Glutamatergic neuron (in vitro differentiated cells): ENCODE measurements at places on chromosomes 1 and 21.

DNA sequence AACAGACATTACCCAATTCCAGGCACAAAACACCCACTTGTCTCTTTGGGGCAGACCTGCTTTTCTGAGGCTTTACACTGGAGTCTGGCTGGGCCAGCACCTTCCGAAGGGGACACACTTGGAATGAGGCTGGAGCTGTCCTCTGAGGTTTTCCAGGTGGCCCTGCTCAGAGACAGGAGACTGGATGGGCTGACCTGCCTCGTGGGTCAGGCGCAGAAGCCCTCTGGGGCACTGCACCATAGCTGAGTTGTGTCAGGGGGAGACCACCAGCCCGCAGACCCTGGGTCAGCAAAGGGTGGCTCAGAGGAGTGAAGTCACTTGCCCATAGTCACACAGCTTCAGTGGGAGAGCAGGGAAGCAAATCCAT is 1.8 kb downstream of the SH2D5 start:
- DNase-seq: no peak

DNA sequence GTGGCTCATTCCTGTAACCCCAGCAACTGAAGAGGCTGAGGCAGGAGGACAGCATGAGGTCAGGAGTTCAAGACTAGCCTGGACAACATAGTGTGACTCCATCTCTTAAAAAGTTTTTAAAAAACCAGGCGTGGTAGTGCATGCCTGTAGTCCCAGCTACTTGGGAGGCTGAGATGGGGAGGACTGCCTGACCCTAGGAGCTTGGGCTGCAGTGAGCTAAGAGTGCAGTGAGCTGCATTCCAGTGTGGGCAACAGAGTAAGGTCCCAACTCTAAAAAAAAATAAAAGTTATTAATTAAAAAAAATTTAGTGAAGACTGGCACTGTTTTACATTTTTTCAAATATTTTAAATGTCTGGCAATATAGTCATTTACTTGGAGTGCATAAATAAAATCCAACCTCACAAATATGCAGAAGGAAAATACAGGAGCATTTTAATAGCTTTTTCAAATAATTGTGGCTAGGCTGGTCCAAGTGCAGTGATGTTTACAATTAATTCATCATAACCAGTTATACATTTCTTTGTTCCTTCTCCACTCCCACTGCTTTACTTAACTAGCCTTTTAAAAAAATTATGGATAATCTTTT is 10.8 kb downstream of the ZBTB8OS start:
- DNase-seq: no peak

GRCh38 chr1:89820422-89821321 is at the start of gene LRRC8D:
LRRC8D (plus strand) TSS chr1:89821032; CDS start chr1:89933069, 112,037 bp downstream.
- peak; percentile 91 for DNase-seq

DNA sequence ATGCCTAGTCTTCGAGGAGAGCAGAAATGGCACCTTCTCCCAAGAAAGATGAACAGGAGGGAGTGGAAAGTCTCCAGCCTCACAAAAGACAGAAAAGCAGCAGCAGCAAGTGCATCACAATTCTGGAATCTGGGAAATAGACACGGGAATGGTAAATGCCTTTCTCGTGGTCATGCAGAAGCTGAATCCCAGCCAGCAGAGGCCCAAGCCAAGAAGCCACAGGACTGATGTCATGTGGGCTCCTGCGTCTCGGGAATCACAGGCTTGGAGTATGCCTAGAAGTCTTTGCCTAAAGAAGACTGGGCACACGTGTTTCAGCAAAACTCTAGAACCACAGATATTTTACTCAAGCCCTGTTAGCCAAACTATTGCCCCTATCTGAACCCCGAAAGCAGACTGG is 260.3 kb upstream of the PLD5 start:
- DNase-seq: no peak

- no peak for DNase-seq
Observed at GRCh38 chr1:201149400-201149799, 4.9 kb downstream of the TMEM9 start.
